ENCODE measurements at places on chromosomes 6 and 20.
A peak's percentile ranks its signal among the peaks of the same experiment; 100 is the strongest.

DNA sequence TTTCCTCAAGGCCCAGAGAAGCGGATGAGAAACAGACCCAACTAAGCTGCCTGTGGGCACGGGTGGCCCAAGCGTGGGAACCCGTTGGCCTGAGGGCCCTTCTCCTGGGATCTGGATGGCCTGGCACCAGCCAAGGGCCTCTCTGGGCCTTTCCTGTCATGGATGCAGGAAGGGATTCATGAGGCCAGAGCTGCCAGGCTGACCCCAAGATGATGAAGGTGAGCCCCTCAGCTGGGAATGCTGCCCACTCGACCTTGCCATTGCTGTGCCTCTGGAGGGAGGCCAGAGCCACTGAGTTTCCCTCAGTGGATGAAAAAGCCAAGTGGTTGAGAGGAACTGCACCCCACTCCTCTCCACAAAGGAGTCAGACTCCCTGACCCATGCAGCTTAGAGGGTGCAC lies 171.2 kb downstream of the VEGFA start:
- DNase-seq, result no peak

DNA sequence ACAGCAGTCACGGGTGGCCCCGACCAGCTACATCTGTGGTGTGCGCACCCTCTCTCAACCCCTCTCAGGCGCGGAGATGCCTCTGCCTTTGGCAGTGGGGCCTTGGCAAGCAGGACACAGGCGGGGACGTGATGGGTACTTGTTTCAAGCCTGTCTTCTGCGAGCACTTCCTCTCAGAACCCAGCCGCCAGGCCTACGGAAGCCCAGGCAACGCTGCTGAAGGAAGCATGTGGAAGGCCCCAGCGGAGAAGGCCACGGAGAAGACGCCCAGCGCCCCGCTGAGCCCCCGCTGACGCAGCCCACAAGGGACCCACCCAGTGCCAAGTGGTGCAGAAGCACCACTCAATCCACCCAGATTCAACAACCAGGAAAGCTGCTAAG lies 13.0 kb downstream of the SERPINB6 start:
- DNase-seq, result no peak

DNA sequence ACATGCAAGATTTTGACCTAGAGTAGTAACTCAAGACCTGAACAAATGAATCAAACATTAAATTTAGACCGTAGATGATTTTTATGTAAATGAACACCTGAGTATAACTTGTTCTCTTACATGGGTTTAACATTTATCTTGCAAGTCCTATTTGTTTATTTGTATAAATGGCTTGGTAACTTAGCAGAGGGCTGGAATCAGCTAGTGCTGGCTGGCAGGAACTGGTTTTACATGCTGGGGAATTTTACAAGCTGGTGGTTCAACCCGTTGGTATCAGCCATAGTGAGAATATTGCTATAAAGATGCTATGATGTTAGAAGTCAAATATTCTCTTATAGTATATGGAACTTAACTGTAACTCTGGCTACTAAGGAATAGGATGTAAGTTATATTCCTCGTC lies 8.9 kb downstream of the SLC22A2 start:
- DNase-seq, result no peak

DNA sequence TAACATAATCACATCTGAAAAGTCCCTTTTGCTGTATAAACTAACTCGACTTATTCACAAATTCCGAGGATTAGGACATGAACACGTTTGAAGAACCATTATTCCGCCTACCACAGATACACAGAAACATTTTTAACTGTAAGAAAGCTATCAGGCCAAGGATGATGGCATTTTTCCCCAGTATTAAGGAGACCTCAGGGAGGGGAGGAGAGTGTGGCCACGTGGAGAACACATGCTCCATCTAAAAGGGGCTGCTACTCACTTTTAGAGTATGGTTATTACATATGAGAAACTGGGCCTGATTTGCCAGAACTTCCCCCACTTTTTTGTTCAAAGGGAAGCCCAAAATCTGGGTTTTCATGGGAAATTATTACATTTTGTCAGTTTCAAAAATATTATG lies 153.4 kb downstream of the EYA2 start:
- DNase-seq, result no peak

DNA sequence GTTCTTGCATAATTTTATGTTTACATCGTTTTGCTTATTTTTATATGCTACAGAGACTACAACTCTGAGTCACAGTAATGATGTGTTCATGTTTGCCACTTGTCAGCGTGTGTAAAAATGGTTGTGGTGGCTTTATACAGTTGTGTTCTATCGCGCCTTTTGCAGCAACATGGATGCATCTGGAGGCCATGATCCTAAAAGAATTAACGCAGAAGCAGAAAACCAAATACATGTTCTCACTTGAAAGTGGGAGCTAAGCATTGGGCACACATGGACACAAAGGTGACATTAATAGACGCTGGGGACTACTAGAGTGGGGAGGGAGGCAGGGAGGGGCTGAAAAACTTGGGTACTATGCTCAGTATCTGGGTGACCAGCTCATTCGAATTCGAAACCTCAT lies 996 bp upstream of the SEC23B start:
- no peak for DNase-seq

DNA sequence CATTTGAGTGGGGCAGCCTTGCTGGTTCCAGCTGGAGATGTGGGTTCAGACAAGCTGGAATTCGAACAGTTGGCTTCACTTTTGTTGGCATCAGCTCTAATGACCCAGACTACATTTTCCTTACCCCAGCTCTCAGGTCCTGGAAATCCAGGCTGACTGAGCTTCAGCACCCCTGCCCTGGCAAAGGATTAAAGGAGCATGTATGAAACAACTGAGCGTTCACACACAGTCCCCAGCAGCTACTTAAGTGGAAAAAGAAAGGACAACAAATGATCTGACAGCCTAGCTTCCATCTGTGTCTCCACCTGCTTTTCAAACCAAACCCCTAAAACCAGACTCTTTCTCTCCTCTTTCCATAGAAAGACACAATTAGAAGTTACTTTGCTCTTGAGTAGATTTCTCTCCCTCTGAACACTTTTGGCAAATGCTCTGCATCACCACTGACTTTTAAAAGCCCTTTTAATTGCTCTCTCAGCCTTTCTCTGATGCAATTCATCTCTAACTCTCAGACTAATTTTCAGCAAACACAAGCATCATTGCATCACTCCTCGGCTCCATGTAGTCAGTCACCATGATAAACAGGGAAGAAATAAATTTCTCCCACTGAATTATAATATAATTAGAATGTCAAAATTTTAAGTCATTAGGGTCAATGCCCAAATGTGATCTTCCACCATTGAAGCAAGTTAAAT lies 28.1 kb downstream of the ROS1 start:
- peak; percentile 52 for DNase-seq

- no peak for DNase-seq
Measured at GRCh38 chr6:53347921-53348370, 804 bp downstream of the ELOVL5 start.

- DNase-seq, result no peak
Measured at GRCh38 chr20:46991880-46992639, 97.4 kb downstream of the EYA2 start.

DNA sequence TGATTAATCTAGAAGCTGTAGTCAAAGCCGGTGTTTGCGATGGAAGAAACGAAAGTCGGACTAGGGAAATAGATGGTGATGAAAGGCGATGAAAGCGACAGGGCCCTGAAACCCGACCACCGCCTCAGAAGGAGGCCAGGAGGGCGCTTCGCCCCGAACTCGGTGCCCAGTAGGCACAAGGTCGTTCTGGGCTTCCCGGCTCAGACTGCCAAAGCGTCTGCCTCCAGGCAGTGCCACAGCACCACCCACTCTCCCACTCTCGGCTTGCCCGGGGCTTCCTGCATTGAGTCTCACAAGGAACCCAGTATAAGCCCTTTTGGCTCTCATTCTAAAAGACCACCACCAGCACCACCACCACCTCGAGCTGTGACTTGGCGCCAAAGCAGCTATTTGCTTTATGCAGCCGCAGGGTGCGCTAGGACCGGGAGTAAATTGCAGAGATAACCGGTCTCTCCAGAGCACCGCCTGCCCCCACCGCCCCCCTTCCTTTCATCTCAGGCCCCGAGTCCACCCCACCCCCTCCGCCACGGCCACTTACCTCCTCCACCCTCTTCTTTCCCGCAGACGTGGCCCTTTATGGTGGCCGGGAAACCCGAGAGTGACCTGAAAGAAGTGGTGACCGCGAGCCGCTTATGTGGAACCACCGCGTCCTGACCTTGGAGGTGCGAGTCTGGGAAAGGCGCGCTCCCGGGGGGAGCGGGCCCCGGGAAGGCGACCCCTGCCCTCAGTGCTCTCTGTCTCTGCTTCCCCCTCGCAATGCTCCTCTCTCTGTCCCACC lies 2.4 kb downstream of the TCF21 start:
- DNase-seq, result no peak

- no peak for DNase-seq
Measured at GRCh38 chr20:35225319-35226125, 968 bp upstream of the MMP24 start.

DNA sequence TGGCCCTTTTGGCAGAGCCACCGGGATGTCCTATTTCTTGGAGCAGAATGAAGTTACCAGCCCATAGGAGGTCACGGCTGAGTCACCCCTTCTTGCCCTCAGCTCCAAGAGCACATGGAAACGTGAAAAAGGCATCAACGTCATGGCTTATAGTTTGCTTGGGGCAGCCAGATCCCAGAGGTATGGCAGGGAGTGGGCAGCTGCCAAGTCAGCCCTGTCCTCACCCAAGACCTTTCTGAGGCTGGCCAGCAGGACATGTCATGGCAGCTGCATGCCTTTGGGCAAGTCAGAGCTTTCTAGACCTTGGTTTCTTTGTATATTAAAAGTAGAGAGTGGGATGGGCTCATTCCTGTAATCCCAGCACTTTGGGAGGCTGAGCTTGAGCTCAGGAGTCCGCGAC lies 8.2 kb upstream of the MDFI start:
- DNase-seq, result no peak

- DNase-seq, result no peak
Measured at GRCh38 chr6:159939591-159940016, 29.3 kb upstream of the IGF2R start.

DNA sequence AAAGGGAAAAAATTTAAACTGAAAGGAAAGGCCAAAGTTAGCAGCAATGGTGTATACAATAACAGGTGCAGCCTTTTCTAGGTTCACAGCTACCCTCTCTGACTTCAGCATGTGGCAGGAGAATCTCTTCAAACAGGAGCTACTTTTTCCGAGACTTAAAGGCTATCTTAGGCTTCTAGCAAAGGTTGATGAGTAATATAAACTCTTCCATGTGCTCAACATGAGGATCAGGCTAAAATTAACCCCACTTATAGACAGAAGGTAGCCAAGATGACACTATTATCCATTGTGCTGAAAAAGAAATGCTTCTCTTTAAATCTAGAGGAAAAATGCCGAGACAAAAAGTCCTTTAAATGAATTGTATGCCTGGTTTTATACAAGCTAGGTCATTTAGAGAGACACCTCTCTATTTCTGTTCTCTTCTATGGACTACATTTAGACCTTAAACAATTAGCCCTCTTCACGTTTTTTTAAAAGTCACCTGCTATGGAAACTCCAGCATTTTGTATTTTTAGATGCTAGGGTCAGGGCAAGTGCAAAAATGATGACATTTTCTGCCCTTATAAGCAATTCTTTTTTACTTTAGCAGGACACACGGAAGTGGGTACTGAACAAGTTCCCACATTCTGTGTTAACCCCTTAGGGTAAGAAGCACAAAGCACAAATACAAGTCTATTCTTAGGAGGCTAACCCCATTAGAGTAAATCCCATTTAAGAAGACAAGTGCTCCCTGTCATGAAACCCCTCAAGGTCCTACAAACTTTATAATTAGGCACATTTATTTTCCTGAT lies 216.8 kb upstream of the CITED2 start:
- DNase-seq, result no peak

GRCh38 chr6:106963544-106963943 lies 11.0 kb downstream of the CD24 start:
- DNase-seq, result no peak

- DNase-seq, result no peak
Measured at GRCh38 chr6:16712255-16712930, 48.9 kb downstream of the ATXN1 start.

DNA sequence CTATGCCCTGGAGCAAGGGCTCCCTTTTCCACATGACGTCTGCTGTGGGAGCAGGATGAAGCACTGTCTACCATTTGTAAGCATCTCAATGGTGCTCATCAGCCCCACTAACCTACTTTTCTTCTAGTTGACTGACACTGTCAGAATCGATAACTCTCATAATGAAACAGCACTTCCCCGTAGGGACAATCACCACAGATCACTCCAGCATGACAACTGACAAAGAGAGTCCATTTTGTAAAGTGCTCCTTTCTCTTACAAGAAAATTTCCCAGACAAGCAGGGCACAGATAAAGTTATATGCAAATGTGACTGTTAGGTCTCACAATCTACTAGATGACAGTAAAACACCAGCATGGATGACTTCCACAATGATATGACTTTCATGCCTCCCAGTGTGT lies 46.4 kb downstream of the HEBP2 start:
- DNase-seq, result no peak

GRCh38 chr6:84151669-84152068 lies 75.8 kb downstream of the CEP162 start:
- no peak for DNase-seq

GRCh38 chr6:2184700-2185455 lies 60.5 kb downstream of the GMDS start:
- no peak for DNase-seq

- DNase-seq, result peak; percentile 40
Measured at GRCh38 chr20:36808317-36809257, 35.0 kb upstream of the DSN1 start.

GRCh38 chr6:144957236-144957937 lies 672.3 kb downstream of the UTRN start:
- no peak for DNase-seq

GRCh38 chr6:100057941-100058340 lies 63.9 kb upstream of the MCHR2 start:
- no peak for DNase-seq

DNA sequence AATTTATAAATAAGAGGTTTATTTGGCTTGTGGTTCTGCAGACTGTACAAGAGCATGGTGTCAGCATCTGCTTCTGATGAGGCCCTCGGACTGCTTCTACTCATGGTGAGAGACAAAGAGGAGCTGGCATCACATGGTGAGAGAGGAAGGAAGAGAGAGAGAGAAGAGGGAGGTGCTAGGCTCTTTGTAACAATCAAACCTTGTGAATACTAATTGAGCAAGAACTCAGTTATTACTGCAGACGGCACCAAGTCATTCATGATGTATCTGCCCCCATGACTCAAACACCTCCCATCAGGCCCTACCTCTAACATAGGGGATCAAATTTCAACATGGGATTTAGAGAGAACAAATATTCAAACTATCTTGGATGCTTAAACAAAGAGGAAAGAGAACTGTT lies 6.3 kb upstream of the SIRPG start:
- DNase-seq, result no peak

- DNase-seq, result no peak
Measured at GRCh38 chr6:136963259-136963658, 41.2 kb downstream of the SLC35D3 start.

All from AG09309 (cell line).